ENCODE measurements at places on chromosomes 16 and 17.

GRCh38 chr16:2331199-2331930 lies 9.2 kb downstream of the ABCA3 start:
- no peak for DNase-seq

- DNase-seq: peak; percentile 39
Measured at GRCh38 chr17:68599091-68599490, 2.1 kb downstream of the FAM20A start.

DNA sequence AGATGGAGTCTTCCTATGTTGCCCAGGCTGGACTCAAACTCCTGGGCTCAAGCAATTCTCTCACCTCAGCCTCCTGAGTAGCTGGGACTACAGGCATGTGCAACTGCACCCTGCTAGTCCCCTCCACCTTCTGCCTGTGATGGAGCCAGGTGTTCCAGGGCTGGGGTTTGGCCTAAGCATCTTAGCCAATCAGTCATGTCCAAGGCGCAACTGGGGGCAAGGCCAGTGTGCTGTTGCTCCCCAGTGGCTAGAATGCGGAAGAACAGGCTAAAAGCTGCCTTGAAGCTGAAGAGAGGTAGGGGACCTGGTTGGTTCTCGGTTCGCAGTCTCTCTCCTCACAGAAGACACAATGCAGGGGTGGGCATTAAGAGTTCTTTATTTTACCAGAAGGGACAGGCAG lies 18.6 kb downstream of the FLOT2 start:
- DNase-seq: peak; percentile 36

- DNase-seq: no peak
Measured at GRCh38 chr16:19011169-19011731, 27.5 kb downstream of the TMC7 start.

- DNase-seq: no peak
Measured at GRCh38 chr17:39461926-39462569, 762 bp downstream of the CDK12 start.

GRCh38 chr17:40312131-40312731 lies 3.3 kb downstream of the RARA start:
- no peak for DNase-seq

DNA sequence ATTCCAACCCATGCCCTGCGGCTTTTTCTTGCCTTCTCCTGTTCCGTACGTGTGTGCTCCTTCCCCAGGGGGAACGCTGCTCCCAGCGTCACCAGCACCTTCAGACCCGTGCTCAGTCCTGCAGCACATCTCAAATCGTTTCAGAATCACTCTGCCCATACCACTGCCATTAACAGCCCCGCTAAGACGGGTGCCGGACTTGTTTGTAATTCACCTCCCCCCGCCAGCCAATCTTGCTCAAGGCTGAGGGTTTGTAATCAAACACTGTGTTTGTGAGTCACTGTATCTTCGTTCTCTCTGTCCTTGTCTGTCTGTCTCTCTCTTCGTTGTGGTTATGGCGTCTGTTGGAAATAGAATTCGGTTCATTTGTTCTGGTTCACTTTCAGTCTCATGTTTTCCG lies 17.3 kb downstream of the CARD14 start:
- no peak for DNase-seq

DNA sequence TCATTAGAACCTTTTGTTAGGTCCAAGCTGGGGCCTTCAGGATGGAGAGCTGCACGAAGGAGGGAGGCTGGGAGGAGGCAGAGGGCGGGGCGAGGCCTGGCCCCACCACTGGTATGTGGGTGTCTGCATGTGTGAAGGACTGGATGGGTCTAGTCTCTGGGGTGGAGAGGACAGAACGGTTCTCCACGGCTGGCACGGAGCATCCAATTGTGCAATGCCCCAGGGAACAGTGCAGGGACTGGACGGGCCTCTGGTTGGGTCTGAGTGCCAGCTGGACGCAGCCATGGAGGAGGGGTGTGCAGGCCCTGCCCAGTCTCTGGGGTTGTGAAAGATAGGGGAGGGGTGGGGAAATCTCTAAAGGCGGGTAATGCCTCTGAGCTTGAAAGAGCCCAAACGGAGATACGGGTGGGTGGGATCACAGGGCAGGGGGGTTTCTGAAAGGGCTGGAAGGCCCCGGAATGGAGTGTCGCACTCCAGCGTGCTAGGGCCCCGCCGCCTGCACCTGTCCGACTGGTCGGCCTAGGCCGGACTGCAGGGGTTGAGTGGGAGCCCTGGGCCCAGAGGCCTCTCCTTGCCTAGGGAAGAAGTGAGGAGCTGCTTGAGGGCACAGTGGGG lies 1.6 kb downstream of the PPL start:
- peak; percentile 44 for DNase-seq

DNA sequence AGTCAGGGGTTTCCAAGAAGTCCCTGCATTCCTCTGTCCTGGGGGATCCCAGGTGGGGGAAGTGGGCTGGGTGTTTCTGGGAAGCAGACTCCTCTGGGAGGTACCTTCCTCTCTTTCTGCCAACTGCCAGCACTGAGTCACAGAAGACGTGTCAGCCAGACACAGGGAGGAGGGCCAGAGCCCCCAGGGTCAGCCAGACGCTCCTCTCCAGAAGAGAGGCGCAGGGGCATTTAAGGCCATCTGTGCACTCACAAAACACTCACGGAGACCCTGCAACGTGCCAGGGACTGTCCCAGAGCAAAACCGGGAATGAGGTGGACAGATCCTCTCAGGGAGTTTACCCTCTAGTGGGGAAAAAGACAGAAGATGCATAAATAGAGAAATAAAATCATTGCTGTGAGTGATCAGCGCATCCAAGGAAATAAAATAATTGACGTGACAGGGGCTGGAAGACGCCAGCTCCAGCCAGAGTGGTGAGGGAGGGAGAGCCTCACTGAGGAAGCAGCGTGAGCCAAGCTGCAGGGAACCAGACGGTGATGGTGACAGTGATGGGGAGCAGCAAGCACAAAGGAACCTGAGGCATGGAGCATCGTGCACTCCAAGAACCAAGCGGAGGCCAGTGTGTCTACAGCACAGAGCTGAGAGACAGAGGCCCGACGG lies 105.4 kb downstream of the ZNF423 start:
- no peak for DNase-seq

- no peak for DNase-seq
Measured at GRCh38 chr16:58451265-58451689, 48.7 kb upstream of the NDRG4 start.

GRCh38 chr17:57747221-57748017 lies 2.3 kb upstream of the CCDC182 start:
- peak; percentile 58 for DNase-seq

DNA sequence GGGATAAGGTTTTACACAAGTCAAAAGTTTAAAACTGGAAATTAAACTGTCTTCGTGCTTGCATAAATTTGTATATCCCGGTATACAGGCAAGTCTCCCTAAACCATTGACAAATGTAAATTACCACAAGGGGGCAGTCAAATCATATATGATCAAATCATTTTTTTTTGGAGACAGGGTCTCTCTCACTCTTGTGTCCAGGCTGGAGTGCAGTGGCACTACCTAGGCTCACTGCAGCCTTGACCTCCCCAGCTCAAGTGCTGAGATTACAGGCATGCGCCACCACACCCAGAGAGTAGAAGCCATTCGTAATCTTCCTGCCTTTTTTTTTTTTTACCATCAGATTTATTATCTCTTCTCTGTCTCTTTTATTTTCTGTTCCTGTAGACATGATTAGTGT lies 18.5 kb downstream of the TOP2A start:
- peak; percentile 57 for DNase-seq

DNA sequence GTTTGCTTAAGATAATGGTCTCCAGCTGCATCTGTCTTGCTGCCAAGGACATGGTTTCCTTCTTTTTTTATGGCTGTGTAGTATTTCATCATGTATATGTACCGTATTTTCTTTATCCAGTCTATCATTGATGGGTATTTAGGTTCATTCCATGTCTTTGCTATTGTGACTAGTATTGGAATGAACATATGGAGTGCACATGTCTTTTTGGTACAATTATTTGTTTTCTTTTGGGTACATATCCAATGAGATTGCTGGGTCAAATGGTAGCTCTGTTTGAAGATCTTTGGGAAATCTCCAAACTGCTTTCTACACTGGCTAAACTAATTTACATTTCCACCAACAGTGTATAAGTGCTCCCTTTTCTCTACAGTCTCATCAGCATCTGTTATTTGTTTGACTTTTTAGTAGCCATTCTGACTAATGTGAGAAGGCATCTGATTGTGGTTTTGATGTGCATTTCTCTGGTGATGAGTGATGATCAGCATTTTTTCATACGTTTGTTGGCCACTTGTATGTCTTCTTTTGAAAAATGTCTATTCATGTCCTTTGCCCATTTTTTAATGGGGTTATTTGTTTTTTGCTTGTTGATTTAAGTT lies 66.2 kb downstream of the TNFRSF13B start:
- DNase-seq: peak; percentile 93

DNA sequence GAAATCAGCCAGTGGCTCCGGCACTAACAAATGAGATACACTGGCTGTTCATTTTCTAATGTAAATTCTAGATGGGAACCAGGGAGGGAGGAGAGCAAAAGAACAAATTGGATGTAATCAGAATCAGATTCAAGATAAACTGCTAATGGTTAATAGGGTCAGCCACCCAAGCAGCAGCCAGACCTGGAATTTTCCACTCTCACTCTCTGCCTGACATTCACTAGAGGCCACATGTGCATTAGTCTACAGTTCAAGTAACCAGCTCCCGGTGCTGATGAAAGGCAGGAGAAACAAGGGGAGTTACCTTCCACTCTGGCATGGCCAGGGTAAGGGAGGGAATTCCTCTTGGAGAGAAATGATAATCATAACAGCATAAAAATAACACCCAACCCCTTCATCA lies 597.7 kb downstream of the TOX3 start:
- no peak for DNase-seq

DNA sequence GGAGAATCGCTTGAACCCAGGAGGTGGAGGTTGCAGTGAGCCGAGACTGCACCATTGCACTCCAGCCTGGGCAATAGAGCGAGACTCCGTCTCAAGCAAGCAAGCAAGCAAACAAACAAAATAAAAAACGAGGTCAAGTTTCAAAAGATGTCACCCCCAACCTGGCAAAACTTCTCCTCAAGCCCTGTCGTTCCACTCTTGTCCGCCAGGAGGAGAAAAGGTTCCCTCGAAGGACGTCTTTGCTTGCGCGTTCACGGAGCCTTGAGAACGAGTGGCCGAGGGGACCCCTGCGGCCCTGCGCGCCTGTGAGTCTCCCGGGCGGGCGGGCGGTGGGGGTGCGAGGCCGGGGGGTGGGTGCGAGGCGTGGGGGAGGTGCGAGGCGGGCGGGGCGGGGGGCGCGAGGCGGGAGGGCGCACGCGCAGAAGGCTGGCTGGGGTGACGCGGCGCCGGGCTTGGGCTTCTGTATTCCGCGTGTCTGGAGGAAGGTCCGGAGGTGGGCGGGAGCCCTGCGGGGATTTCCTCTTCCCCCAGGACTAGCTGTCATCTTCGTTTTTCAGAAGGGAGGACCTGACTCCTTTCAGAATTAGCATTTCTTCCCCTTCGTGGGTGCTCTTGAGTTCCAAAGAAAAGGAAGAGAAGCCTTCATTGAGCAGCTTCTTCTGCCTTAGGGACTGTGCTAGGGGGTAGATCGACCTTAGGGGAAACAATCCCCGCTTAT lies 3.7 kb downstream of the SLC52A1 start:
- peak; percentile 80 for DNase-seq

Data from EL (cell line).